Fibroblast of lung (primary cell): ENCODE measurements at places on chromosomes 2 and 18. TPM values are rescaled to one million over a fixed set of nuclear protein-coding genes. Genes with fewer than 3 reads are reported as not detected.

Gene MROH2A
- not detected in 2 replicates for total RNA-seq

Gene TMEM37
- total RNA-seq, result 0.99 and 2.6 TPM in 2 replicates

Gene FBXO36
- total RNA-seq, result 3.5 and 3.9 TPM in 2 replicates

Gene SP140
- total RNA-seq, result 0.26 and 0.33 TPM in 2 replicates

Gene MATN3
- total RNA-seq, result 0.51 and 2.3 TPM in 2 replicates

Gene ZSWIM2
- total RNA-seq, result under 0.01 TPM in 1 of 2 replicates, not detected in the other

Gene MGAT4A
- total RNA-seq, result 0.17 and 0.26 TPM in 2 replicates

Gene B3GNT7
- under 0.01 and 0.17 TPM in 2 replicates for total RNA-seq

Gene CHRND
- total RNA-seq, result not detected in 2 replicates

Gene KCNG2
- 6.4 and 10.1 TPM in 2 replicates for total RNA-seq

Gene LRPPRC
- total RNA-seq, result 55.0 and 70.4 TPM in 2 replicates

Gene CXCR1
- total RNA-seq, result not detected in 2 replicates

Gene ALPG
- total RNA-seq, result not detected in 2 replicates
